ENCODE measurements at places on chromosomes 6 and 20.

GRCh38 chr20:4897600-4897999, 103.7 kb downstream of the SLC23A2 start:
- no peak for DNase-seq

DNA sequence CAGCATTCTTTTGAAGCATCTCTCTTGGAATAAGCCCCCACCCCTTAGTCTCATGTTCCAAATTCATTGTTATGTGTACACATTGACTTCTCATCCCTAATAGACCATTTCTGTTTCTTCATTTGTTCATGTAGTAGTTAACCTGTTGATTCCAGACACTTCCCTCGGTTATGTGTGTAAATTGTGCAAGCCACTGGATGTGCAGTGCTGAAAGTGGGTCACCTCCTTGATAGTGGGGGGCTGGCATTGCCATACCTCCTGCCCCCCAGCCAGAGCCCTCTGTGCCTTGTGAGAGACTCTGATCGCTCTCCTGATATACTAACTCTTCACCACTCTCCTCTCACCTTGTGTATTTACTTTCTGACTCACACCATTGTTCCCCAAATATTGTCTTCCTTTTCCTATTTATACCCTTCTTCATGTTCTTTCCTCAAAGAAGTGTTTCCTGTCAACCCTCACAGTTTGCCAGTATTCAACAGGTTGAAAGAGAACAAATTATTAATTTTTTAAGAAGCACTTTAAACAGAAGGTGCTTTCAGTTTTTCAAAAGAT, 59.0 kb downstream of the HIVEP1 start:
- no peak for DNase-seq

GRCh38 chr6:39496456-39496855, 174.0 kb upstream of the KCNK16 start:
- no peak for DNase-seq

DNA sequence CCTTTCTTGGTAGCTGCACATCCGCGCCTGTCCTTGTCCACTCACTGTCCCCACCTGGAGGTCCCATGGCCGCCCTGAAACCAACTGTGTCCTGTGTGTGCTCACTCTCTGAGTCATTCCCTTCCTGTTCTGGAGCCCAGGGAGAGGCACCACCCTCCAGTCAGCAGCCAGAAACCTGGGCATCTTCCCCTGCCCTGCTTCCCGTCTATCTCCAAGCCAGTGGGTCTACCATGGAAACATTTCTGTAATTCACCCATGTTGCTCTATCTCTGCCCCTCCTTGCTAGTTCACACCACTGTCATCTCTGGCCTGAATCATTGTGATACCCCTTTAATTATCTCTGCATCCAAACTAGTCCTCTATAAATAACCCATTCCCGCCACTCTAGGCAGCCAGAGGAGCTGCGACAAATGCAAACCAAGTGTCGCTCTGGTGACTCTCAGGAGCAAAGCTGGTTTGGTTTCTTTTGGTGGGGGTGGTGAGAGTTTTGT, 28.8 kb upstream of the SYNJ2 start:
- DNase-seq = no peak

DNA sequence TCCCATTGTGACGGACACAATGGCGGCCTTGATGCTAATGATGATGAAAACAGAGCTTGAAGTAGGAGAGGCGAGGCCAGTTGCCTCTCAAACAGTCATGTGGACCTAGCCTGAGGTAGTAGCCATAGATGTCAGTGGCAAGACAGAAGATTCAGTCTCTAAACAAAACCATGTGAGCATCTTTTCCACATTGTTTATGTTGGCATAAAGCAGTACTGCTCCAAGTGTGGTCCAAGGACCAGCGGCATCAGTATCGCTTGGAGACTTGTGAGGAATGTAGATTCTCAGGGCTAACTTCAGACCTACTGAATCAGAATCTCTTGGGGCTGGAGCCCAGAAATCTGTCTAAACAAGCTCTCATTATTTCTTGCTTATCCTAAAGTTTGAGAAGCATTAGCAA, 312.8 kb upstream of the JAG1 start:
- no peak for DNase-seq

GRCh38 chr6:7579851-7580250, 10.1 kb upstream of the SNRNP48 start:
- DNase-seq = no peak

- peak; percentile 66 for DNase-seq
Observed at GRCh38 chr6:156719720-156720563, 57.2 kb upstream of the ARID1B start.

GRCh38 chr6:152244998-152245630, 392.0 kb downstream of the SYNE1 start:
- DNase-seq = no peak

DNA sequence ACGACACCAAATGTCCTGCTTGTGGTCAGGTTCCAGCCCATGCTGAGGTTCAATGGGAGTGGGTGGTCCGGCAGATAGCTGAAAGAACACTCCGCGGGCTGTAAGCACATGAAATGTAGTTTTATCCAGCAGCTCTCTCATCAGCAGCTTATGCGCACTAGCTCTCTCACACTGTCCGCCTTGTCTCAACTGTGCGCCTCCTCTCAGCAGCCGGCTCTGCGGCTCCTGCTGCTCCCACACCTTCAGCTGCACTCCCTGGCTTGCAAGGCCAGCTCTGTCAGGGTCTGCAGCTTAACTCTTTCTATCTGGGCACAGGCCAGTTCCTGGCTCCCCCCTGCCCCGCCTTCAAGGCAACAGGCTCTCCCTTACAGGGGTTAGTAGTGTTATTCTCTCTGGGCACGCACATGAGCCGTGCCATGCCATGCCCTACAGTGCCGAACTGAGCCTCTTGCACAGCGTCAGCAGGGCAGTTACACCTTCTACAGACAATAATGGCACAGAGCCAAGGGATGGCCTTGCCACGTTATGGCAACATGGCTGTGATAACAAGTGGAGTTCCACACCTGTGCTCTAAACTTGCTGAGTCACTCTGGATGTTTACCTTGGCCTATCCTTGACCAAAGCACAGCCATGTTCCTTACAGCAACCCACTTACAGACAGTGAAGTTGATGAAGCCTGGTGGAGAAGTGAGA, 84.0 kb upstream of the LRFN2 start:
- no peak for DNase-seq

- no peak for DNase-seq
Observed at GRCh38 chr6:52341561-52342260, 20.2 kb upstream of the PAQR8 start.

GRCh38 chr20:23153696-23154341, 67.7 kb upstream of the CD93 start:
- DNase-seq = no peak

GRCh38 chr20:46270977-46271744, 37.1 kb downstream of the CDH22 start:
- no peak for DNase-seq

GRCh38 chr6:140846503-140847261, 1286.0 kb upstream of the GJE1 start:
- DNase-seq = no peak

GRCh38 chr6:21395121-21395520, 198.4 kb upstream of the SOX4 start:
- no peak for DNase-seq

DNA sequence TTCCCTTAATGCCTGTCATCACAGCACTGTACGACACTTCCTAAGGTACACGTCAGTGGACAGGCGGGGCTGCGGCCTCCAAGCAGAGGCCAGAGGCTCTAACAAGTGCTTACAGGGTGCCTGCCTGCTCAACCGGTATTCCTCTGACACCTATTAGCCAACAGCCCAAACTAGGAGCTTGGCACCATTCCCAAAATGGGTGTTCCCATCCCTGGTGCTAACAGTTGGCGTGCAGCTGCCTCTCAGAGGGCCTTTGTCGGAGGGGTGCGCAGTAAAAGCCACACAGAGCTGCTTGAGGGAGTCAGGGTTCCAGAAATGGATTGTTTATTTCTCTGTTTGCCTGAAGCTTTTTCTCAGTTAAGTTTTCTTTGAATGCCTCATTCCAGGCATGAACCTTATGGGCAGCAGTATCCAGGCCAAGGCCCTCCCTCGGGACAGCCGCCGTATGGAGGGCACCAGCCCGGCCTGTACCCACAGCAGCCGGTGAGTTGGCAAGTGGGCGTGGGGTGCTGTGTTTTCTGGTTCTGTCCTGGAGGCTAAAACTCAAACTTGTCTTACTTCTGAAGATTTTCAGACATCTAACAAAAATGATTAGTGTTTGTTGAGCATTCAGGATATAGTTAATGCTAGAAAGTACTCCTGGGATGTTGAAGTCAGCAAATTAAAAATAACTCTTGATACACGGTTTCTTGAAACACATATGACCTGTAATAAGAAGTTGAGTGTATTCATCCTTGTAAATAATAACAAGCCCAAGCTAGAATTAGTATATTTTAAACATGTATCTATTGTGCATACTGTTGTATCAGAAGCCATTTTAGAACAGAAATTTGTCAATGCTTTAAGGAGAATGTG, 124.7 kb downstream of the TMEM242 start:
- no peak for DNase-seq

- DNase-seq = peak; percentile 55
Observed at GRCh38 chr20:33516882-33517281, 27.0 kb downstream of the CBFA2T2 start.

- no peak for DNase-seq
Observed at GRCh38 chr6:7171119-7171518, 63.4 kb downstream of the RREB1 start.

- DNase-seq = no peak
Observed at GRCh38 chr20:33796263-33796906, 14.8 kb upstream of the CHMP4B start.

GRCh38 chr20:44598423-44599305, 16.3 kb downstream of the PKIG start:
- DNase-seq = peak; percentile 43

- DNase-seq = peak; percentile 23
Observed at GRCh38 chr20:59042151-59042795, at the start of gene PRELID3B. PRELID3B (minus strand) TSS chr20:59042786; CDS start chr20:59042730, 56 bp downstream.

DNA sequence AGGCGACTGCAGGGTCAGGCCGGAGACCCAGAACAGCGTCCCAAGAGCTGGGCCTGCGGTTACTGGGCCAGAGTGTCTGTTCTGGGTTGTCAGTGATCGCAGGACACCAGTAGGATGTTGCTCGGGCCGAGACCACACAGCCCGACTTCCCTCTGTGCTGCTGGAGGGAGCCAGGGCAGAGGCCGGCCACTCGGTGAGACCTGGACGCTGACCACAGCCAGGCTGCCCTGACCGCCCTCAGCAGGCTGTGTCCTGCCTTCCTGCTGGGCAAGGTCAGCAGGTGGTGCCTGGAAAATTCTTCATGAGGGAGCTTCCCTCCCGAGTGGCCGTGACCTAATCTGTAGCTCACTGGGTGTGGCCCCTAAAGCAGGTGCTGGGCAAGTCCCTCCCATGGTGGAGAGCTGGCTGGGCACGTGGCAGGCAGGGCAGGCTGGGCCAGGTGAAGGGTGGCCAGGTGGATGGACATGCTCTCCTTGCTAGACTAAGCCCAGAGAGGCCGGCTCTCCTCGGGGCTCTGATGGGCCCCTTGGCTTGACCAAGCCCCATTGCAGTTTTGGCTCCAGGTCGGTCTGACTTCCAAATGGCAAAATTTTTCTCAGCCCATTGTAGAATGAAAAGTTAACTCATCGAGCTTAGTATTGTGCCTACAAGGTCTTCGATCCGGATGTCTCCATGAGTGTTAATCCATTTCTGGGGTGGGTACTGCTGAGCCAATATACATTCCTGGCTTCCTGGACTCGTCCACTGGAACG, 1.9 kb downstream of the SLCO4A1 start:
- no peak for DNase-seq

- DNase-seq = no peak
Observed at GRCh38 chr6:144896289-144896688, 611.2 kb downstream of the UTRN start.

GRCh38 chr6:156102129-156102528, 646.5 kb upstream of the NOX3 start:
- DNase-seq = no peak

DNA sequence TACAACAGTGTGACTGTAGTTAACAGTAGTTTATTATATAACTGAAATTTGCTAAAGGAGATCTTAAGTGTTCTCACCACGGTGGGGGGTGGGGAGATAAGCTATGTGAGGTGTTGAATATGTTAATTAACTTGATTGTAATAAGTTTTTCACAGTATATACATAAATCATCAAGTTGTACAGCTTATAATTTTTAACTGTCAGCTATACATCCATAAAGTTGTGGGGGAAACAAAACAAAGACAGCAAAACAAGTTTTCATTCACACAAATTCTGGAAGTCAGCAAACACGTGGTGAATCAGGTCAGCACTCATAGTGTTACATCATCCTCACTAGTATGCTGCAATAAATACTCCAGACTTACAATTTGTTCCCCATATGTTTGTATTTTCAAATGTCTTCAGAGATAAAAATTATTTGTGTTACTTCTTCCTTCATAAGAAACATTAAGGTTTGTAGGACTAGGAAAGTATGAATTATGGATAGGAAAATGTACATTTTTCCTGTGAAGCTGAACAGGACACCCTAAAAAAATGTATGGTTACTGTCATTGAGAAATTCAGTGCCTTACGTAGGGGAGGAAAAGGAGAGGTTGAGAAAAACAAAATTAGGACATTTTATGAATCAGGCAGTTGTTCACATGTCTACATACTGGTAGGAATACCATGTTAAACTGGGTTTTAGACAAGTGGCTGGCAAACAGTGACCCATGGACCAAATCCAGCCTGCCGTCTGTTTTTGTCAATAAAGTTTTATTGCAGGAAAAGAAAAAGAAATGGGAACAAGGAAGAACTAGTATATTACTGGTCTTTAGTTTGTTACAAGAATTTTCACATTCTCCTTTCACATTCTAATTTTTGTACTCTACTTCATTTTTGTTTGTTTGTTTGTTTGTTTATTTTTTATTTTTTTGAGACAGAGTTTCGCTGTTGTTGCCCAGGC, 6.0 kb downstream of the SUMO4 start:
- DNase-seq = peak; percentile 47

- no peak for DNase-seq
Observed at GRCh38 chr6:53922539-53922981, 127.8 kb downstream of the LRRC1 start.

DNA sequence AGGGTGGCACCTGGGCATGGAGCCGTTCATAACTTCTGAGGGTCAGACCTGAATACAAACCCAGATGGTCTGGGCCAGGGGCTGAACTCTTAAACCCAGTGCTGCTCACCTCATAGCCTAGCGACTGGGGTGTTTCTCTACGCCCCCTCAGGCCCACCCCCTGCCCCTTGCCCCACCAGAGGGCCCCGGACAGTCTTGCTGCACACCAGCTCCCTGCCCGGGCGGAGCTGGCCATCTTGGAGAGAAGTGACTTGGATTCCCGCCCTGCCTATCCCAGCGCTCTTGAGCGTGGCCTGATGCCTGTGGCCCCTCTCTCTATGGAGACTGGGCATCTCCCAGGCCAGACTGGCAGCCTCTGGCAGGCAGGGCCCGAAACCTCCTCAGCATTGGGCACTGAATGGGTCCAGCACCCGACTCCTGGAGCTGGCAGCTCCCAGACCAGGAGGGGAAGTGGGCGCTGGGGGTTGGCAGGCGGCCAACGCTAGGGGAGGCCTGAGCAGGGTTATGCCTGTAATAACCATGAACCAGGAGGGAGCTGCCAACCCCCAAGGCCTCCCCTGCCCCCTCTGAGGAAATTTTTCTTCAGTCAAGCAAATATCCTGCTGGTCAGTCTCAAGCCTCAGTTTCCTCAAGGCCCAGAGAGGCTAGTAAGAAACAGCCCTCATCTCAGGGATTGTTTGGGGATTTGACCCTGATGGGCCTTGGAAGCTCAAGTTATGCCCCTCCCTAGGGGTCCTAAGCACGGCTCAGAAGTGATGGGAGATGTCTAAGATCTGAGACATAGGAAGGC, 169.5 kb downstream of the VEGFA start:
- peak; percentile 75 for DNase-seq

Measured in common myeloid progenitor, CD34-positive (primary cell).